Karpas-422 (cell line): ENCODE measurements at places on chromosomes 11 and 22.

- peak; percentile 85 for DNase-seq
Measured at GRCh38 chr11:77547863-77548551, 41.7 kb upstream of the AQP11 start.

DNA sequence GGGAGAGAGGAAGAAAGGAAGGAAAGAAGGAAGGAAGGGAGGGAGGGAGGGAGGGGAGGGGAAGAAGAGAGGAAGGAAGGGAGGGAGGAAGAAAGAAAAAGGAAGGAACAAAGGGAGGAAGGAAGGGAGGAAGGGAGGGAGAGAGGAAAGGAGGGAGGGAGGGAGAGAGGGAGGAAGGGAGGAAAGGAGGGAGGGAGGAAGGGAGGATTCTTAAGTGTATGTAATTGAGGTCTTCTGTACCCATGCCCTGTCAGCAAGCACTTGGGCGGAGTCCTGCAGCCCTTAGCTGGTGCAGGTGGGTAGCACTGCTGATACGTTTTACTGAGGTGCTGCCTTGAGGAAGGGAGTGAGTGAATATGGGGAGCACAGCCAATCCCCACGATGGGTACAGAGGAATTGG, 56.9 kb upstream of the RASD2 start:
- DNase-seq = no peak

GRCh38 chr22:48258811-48259210, 1496.4 kb downstream of the TBC1D22A start:
- DNase-seq = no peak

- DNase-seq = peak; percentile 78
Measured at GRCh38 chr22:22380098-22381030, 128.2 kb downstream of the ZNF280B start.

DNA sequence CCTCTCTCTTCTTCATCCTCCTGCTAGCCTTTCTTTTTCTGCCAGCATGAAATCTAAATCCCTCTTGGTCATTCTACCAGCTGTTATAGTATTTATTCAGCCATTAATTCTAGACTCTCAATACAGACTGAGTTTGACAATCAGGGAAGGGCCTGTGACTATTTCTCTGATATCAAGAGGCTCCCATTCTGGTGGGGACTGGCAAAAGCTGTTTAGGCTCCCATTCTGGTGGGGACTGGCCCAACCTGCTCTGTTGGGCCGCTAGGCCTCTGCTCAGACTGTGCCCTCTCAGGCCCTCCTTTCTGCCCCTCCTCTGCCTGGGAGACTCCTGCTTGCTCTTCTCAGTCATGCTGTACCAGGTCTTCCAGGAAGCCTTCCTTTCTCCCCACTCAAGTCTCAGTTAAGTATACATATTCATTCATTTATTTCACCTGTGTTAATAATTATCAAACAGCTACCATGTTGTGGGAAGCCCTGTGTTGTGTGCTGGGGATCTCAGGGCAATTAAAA, 323.7 kb upstream of the NARS2 start:
- DNase-seq = no peak

DNA sequence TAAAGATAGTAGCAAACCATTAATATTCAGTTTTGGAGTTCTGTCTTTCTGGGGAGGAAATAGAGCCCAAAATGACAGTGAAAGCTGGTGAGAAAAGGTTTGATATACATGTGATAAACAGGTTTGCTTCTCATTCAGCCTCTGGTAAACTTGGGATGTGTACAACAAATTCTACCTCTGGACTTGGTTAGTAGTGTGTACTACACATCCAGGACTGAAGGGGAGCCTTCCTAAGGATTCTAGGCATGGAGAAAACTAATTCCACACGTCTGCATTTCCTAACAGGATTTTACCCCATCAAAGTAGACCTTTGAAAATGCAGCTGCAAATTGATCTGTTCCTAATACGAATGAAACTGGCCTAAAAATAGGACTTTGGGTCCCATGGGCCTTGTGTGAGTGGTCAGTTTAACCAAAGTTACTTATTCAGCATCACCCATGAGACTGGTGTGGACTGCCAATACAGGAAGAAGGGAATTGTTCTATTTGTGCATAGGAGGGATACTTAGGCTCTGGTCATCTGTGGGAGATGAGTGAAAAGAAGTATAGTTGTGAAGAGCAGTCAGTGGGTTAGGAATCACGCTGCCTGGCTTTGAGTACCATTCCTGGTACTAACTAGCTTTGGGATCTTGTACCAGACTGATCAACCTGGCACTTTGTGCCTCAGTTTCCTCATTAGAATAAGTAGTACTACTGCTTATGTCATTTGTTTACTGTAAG, 74.2 kb downstream of the YAP1 start:
- no peak for DNase-seq

DNA sequence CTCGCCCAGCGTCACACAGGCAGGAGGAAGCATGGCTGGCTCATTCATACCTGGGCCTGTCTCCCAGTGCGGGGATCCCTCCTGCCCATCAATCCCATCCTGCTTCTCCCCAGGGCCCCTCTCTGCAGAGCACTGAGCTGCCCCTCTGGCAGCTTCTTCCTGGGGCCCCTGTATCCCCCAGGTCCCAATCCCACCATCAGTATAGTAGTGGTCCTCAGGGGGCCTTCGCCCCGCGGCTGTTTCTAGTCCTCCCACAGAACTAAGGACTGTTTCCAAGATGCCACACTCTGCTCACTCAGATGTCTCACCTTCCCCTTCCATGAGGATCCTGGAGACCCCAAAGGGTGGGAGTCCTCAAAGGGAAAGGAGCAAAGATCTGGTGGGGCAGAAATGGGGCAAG, 97.6 kb downstream of the PDE2A start:
- no peak for DNase-seq

DNA sequence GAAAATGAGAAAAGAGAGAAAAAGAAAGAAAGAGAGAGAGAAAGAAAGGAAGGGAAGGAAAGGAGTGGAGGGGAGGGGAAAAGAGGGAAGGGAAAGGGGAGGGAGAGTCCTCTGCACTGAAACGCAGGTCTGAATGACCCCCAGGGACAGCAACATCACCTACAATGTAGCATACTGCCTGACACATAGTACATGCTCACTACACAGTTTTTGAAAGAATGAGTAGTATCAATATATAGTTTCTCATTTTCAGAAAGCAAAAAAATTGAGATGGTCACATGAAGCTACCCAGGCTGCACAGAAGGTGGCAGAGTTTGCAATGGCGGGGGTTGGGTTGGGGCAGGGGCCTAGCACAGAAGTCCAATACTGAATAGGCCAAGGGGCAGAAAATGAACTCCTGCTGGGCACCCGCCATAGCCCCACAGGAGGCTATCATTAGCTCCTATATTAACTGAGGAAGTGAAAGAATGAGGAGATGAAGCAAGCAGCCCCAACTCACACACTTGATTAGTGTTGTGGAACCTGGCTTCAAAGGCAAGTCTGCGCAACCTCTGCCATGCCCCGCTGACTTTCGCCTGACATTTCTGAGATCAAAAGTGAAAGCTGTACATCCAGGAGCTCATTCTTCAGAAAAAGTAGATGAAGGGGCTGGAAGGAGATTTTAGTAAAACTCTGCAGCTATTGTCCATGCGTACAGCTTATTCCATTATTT, 241.2 kb upstream of the SYN3 start:
- DNase-seq = peak; percentile 96

GRCh38 chr11:90476442-90477007, 253.7 kb upstream of the CHORDC1 start:
- DNase-seq = peak; percentile 92

DNA sequence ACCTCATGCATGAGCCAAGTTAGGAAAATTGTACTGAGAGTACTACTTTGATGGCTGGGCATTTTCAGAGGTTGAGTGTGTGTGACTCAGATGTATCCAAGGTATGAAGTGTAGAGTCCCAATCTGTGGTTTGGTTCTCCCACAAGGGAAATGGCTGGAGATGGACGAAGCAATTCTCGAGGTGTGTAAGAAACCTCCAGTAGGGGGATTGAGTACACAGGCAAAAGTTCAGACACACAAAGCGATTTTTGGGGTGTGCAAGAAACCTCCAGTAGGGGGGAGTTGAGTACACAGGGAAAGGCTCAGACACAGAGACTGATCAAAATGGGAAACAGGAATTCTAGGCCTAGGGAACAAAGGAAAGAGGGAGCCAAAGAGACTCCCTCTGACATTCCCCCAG, 1536.3 kb downstream of the FAM181B start:
- DNase-seq = no peak

DNA sequence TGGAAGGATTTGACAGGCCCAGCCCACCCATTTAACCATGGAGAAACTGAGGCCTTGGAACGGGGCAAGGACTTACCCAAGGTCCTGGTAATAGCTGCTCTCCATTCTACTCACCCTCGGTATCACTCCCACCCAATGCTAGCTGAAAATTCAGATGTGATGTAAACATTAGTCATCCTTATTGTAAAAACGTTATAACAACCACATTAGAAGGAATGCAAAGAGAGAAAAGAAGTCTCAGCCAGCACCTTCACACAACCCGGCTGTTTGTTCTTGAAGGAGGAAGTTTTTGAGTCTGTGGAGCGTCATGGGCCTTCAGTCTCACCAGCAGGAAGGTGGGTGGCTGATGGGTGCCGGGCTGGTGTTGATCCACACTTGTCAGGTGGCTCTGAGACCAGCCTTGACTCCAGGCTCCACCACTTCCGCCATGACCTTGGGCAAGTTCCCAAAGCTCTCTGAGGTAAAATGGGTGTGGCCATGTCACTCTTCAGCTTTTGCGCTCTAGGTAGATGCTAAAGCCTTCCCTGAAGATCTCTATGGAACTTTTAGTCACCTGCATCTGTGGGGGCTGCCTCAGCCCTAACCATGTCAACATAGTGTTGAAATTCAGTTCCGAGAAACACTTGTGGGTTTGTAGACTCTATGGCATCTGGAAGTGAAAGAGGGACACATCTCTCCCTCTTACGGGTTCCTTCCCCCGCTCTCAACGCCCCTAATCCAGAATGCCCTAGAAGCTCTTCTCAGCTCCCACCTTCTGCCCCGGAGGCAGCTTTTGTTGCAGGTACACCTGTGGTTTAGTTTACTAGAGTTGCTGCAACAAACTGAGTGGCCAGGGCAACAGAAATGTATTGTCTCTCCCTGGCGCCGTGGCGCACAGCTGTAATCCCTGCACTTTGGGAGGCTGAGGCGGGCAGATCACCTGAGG, 14.8 kb downstream of the CD6 start:
- no peak for DNase-seq

- DNase-seq = no peak
Measured at GRCh38 chr11:38356255-38356654, 1758.2 kb upstream of the RAG2 start.

DNA sequence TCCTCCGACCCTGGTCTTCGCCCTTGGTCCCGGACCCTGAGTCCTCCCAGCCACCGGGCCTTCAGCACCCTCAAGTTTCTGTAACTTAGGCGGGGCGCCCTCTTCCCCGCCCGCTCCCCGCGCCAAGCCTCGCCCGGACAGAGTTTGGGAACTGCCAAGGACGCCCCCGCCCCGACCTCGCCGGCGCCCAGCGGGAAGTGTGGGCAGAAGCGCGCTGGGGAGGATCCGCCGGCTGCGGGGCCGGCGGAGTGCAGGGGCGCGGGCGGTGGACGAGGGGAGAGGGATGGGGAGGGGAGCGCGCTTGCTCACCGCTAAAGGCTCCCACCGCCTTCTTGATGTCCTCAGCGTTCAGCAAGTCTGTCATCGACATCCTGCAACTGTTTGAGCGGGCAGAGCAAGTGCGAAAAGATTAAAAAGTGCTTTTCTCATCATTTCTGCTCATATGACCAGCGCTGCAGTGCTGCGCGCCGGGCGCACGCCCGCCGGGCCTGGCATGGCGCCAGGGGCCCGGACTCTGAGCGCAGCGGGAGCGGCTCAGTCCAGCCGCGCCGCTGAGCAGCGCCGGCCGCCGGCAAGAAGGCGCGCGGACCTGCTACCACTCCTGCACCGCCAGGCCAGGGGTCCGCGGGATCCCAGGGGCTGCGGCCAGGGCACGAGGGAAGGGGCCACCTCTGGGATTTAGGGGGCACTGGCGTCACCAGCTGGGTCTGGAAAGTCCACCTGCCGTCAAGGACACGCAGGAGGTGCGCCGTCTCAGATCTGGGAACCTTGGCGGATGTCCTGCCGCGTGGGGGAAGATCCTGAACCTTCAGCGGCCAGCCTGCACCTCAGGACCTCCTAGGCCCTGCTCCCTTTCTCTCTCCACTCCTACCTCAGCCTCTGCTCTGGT, at the start of gene PVALB:
TSS of gene PVALB (minus strand) at position 400 of the 889 bp plus-strand sequence. CDS start at position 370, 30 bp downstream.
- DNase-seq = no peak

DNA sequence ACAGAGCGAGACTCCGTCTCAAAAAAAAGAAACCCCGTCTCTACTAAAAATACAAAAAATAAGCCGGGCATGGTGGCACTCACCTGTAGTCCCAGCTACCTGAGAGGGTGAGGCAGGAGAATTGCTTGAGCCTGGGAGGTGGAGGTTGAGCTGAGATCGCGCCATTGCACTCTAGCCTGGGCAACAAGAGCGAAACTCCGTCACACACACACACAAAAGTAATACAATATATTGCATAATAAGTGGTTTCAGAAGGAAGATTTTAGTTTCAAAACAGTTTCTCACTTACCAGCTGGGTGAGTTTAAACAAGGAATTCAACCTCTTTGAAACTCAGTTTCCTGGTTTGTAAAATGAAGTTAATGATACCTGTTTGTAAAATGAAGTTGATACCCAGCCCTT, 32.7 kb upstream of the HTR3A start:
- DNase-seq = no peak

- DNase-seq = peak; percentile 73
Measured at GRCh38 chr11:48090174-48090573, 109.8 kb downstream of the PTPRJ start.

DNA sequence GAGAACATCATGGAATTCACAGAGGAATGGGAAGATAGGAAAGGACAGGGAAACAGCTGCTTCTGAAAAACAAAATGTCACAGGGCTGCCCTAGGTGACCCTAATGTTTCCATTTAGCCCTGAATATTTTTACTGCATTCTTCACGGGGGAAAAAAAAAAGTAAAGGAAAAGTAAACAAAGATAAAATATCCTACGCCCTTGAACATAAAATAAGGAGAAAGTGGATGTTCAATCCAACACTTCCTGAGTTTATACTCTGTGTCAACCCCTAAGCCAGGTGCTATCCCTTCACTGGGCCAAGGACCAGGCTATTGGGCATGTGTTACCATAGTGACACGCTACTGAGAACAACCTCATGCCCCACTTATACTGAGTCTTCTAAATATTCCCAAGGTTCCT, 84.7 kb downstream of the FAM76B start:
- DNase-seq = no peak

DNA sequence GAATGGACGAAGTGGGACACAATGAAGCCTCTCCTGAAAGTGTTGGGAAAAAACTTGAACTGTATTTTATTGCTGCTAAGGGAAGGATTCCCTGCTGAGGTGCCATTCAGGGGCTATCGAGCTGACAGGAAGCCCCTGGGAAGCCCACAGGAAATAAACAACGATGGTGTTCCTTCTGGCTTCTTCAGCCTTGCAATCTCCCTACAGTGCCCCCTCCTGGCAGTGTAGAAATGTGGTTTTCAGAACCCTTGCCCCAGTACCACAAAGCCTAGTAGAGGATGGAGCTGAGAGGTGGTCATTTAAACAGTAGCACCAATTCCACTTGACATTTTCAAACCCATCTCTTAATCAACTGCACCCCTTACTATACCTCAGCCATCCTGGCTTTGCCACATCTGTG, 676.7 kb upstream of the ARHGAP42 start:
- DNase-seq = peak; percentile 56

DNA sequence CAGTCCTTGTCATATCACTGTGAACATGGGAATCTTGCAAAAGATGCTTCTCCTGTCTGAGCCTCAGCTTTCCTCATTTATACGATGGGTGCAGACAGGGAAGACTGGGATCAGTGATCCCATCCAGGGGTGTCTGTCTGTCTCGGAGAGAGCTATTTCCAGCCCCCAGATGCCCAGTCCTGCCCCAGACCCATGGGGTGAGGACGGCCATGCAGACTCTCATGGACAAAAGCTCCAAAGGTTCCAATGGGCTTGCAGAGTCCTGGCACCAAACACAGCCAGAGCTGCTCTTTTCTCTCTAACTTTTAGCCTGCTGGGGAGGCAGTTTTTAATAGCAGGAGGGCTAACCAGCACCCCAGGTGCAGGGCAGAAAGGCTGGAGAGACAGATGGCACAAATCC, 5.2 kb downstream of the SCUBE1 start:
- DNase-seq = no peak
